Right forelimb (tissue), 1 donor: ENCODE measurements at places on chromosomes 1 and 21.

- DNase-seq: peak; percentile 95
These were observed 51.1 kb downstream of the SKI start for GRCh38 chr1:2279210-2279639.

DNA sequence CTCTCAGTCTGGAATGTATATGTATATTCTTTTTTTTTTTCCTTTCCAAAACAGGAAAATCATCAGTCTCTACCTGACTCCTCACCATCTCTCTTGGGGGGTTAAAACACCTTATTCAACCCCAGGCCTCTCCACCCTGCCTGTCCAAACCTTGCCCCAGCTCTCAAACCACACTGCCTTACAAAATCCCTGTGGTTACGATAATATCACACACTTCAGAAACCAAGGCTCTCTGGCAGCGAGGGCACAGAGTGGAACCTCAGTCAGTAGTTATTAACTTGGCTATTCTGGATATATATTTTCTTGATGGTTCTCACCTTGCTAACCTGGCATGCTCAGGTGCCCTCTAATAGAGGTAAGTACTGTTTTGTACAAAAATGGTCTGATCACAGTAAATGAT lies 24.7 kb downstream of the KIAA0040 start:
- no peak for DNase-seq

GRCh38 chr1:225658041-225658440 lies 5.1 kb upstream of the ENAH start:
- DNase-seq: no peak

GRCh38 chr21:45403825-45404729 lies 888 bp upstream of the COL18A1 start:
- DNase-seq: peak; percentile 71

- DNase-seq: no peak
These were observed 14.9 kb downstream of the PLA2G2A start for GRCh38 chr1:19964542-19964941.

GRCh38 chr21:42094811-42095210 lies 23.7 kb downstream of the UMODL1 start:
- no peak for DNase-seq

GRCh38 chr1:153404768-153405167 lies 11.6 kb upstream of the S100A7A start:
- DNase-seq: no peak

DNA sequence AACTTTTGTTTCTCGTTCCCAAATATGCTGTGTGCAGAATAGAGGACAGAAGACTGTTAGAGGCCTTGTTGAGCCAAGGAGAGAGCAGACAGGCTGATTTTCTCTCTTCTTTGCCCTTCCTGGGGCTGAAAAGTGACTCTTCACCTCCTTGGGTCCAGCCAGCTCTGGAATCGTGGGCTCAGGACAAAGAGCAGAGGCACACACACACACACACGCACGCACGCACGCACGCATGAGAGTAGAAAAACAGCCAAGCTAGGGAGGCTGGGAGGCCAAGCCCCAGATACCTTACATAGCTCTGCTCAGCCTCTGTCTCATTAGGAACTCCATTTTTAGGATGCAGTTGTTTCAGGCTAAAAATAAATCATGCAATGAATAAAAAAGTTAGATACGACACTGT lies at the start of gene CASQ2:
CASQ2 (minus strand) TSS at position 166 of the 400 bp plus-strand sequence. CDS start 173 bp downstream, outside the sequence.
- DNase-seq: no peak

DNA sequence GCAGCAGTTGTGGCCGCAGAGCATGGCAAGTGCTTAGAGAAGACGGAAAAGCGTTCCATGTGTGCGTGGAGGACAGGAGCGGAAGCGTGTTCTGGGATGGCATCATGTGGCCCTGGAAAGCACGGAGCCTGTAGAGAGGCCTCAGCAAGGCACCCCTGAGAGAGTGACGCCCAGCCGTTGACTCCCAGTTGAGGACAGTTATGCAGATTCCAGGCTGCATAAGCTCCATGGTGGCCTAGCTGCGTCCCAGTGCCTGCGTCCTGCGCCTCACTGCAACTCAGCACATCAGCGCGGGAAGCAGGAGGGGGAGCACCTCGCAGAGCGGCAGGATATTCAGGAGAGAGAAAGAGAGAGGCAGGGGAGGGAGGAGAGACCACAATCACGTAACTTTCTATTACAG lies 49.0 kb upstream of the TTC34 start:
- DNase-seq: no peak

- no peak for DNase-seq
These were observed 779 bp upstream of the DEGS1 start for GRCh38 chr1:224182057-224182865.

DNA sequence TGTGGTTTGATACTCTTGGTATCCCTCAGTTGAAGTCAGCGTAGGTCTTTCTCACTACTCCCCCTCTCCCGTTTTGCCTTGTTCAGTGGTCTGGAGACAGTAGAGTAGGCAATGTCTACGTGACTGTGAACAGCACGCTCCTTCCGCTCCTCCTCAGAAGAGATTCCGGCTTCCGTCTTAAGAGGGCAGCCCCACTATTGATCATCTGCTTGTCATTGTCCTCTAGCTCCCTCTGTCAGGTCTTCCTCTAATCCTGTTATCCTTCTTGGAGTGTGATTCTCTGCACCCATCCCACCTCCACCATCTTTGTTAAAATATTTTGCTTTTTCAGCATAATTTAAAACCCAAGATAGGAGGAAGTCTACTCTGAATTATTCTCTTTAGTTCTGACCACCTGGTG lies 129.9 kb upstream of the KCNK2 start:
- DNase-seq: no peak
